ENCODE measurements at places on chromosomes 7 and 10. TPM values are rescaled to one million over a fixed set of nuclear protein-coding genes. Genes with fewer than 3 reads are reported as not detected.

The PLAC9 gene
- not detected for total RNA-seq

The TCERG1L gene
- total RNA-seq: 1.2 TPM

The RAB19 gene
- total RNA-seq: not detected

The TEX47 gene
- not detected for total RNA-seq
